ENCODE measurements at places on chromosomes 4 and X.

DNA sequence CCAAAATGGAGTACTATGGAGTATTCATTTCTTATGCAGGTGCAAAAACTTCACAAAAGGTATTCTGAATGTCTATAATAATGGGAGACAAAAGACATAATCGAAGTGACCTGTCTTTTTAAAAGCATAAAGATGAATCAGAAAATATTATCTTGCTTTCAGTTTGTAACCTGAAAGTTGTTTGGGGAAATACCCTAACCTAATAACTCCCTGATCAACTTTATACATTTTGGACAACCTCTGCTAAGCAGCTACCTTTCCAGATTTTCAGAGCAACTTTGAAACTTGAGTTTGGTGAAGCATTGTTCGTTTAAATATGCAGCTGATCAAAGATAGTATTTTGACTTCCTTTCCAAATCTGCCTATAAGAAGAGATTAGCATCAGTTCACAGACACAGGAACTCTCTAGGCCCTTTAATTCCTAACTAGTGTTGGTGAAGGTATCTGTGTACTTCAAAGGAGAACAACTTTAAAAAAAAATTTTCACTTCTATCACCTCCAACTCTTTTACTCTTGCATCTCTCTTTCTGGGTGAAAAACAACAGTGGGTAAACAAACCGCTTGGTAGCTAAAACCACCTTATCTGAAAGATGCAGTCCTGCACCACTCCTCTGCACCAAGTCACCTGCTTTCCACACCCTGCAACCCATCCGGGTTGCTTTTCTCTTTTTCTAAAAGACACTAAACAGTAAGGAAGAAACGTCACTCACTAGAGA, 26.5 kb downstream of the CD40LG start:
- peak; percentile 26 for DNase-seq

DNA sequence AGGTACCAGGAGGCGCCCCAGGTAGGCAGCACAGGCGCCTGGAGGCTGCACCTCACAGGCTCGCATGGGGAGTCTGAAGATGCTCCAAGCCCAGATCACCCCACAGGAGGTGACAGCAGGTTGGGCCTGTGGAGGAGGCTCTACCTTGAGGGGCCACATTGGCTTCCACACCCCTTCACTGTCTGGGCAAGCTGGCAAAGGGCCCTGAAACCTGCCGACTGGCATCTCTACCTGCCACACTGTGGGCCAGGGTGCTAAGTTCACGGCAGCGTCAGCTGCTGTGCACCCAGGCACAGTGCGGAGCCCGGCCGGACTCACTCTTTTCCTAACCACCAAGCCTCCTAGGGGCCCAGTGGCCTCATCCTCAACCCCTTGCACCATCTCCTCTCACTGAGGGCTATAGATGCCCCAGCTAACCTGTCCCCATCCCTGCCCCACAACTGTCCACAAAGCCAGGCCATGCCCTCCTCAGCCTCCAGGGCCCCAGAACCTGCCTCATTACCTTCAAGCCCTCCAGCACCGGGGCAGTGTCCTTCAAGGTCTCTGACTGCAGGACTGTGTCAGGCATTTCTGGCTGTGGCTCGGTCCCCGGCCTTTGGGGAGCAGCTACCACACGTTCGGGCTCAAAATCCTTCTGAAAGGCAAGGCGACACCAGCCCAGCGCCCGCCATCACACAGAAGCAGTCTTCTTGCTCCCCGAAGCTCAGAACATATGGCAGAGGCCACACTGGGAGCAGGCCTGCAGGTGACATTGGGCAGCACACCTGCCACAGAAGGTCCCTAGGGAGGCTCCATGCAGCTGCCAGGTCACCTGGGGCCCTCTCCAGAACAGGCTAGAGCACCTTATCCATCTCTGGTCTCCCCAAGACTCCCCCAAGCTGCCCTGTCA, 28.8 kb downstream of the FGFR3 start:
- DNase-seq: no peak

GRCh38 chrX:44667771-44668170, 125.1 kb upstream of the FUNDC1 start:
- no peak for DNase-seq

DNA sequence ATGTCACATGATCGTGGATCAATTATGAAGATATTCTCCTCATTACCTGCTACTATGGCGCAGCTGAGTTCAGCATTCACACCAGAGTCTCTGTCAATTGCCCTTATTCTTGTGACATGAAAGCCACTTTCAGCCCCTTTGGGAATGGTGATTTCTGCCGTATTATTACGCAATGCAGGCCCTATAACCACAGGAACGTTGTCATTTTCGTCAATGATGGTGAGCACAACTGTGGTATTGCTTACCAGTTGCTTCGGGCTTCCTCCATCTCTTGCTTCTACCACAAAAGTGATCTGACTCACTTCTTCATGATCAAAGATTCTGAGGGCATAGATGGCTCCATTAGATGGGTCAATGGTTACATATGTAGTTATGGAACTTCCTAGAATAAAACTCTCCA, 2.1 kb downstream of the PCDH18 start:
- DNase-seq: no peak

GRCh38 chrX:153909980-153910360, 5.5 kb downstream of the AVPR2 start:
- DNase-seq: no peak

DNA sequence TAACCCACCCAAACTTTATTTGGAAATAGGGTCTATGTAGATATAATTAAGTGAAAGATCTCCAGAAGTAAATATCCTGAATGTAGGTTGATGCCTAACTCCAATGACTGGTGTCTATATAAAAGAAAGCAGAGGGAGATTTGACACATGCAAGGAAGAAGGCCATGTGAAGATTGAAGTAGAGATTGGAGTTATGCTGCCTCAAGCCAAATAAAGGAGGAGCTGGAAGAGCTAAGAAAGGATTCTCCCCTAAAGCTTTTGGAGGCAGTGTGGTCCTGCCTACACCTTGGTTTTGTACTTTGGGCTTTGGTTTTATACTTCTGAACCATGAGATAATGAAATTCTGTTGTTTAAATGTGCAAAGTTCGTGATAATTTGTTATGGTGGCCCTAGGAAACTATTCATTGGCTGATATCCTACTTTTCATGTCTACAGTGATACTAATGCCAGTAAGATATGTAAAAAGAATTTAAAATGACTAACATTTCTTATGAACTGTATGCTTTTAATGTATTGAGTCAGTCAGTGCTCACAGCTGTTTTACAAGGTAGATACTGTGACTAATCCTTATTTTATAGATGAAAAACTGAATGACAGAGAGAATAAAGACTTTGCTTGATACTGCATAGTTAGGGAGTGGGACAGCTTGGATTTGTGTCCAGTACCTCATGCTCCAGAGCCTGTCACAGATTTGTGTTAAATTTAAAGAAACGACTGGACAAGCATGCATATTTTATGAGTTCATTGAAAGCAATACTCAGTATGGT, 5.9 kb upstream of the RAB40AL start:
- DNase-seq: no peak

GRCh38 chr4:1274871-1275270, 14.8 kb upstream of the MAEA start:
- no peak for DNase-seq

DNA sequence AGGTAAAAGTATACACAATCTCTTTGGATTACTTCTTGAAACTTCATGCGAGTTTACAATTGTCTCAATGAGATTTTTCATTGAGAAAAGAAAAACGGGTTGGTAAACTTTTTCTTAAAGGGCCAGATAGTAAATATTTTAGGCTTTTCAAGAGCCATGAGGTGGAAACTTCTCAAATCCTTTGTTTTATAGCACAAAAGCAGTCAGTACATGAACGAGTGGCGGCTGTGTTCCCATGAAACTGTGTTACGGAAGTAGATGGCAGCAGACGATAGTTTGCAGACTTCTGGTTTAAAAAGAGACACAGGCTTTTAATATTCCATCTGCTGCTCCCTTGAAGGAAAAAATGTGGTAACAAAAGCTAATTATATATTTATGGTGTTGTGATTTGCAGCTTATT, 332.0 kb downstream of the TENM3 start:
- no peak for DNase-seq

DNA sequence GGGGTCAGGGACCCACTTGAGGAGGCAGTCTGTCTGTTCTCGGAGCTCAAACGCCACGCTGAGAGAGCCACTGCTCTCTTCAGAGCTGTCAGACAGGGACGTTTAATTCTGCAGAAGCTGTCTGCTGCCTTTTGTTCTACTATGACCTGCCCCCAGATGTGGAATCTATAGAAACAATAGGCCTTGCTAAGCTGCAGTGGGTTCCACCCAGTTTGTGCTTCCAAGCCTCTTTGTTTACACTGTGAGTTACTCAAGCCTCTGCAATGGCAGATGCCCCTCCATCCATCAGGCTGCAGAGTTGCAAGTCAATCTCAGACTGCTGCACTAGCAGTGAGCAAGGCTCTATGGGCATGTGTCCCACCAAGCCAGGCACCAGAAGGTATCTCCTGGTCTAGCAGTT, 158.1 kb downstream of the DTHD1 start:
- no peak for DNase-seq

GRCh38 chrX:86051741-86052140, 4.4 kb upstream of the CHM start:
- no peak for DNase-seq

GRCh38 chrX:16130707-16131106, 7.3 kb downstream of the GRPR start:
- no peak for DNase-seq

DNA sequence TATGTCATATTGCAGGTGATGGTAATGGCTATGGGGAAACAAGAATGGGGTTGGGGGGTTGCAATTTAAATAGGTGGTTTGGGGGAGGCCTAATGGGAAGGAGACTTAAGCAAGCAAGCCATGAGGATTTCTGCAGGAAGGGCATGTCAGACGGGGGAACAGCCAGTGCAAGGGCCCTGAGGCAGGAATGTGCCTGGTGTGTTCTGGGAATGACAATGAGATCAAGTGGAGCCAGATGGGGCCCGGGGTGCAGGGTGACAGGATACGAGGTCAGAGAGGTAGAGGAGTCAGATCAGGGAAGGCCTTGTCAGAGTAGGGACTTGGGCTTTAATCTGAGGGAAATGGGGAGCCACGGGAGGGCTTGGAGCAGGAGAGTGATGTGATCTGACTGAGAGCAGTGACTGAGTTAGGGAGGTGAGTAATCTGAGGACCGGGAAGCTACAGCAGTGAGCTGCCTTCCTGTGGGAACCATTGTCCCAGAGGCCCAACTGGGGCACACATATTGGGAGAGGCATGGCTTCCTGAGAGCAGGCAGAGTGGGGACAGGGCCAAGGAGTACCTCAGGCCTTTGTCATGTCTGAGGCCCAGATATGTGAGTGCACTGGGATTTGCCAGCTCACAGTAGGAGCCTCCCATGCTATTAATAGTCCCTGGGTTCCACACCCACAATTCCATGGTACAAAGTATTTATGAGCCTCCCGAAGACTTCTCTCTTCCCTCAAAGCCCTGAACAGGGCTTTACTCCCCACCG, 139.8 kb downstream of the BCOR start:
- DNase-seq: no peak

DNA sequence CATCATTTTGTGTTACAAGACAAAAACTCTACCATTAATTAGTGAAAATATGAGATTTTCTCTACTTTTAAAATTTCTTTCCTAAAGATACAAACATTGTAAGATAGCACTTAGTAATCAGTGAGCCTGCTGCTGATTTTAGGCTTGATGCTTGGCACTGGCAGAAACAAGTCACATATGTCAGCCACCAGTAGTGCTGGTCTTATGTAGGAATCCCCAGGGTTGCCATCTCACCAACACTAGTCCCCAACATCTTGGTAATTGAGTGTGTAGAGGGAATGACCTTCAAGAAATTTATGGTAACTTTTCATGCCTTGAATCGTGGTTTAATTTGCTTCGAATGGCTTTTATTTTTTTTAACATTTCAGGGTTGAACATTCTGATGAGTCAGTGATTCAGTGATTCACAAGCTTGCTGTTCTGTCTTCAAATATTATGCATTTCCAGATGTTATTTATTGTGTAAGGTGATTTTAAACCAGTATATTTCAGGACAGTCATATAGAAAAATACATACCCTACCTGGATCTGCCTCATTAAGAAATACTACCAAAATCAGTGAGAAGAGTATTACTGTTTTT, 11.9 kb downstream of the EXOC1 start:
- DNase-seq: no peak

- no peak for DNase-seq
Measured at GRCh38 chr4:122623637-122624166, 2.8 kb upstream of the IL21 start.

DNA sequence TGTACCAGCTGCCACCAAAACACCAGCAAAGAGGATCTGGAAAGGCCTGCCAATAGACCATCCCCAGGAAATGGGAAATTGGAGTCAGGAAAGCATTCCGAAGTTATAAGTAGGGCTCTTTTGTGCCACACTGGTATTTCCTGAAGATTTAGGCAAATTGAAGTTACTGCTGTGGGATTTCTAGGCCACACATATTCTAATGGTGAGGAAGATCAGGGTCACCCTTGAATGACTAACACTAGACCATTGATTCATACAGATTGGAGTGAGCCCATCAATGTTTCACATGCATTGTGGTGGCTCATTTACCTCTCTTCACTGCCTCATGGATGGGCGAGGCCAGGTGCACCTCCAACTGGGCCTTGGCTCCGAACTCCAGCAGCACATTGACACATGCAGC, 22.6 kb downstream of the ASB11 start:
- no peak for DNase-seq

GRCh38 chrX:150226223-150226965, 136.7 kb upstream of the MAMLD1 start:
- no peak for DNase-seq

- DNase-seq: no peak
Measured at GRCh38 chrX:154594491-154594890, 9.6 kb downstream of the CTAG1A start.

GRCh38 chr4:997375-998071, 4.3 kb upstream of the SLC26A1 start:
- no peak for DNase-seq

GRCh38 chr4:151614561-151614960, 146.2 kb downstream of the GATB start:
- DNase-seq: no peak

DNA sequence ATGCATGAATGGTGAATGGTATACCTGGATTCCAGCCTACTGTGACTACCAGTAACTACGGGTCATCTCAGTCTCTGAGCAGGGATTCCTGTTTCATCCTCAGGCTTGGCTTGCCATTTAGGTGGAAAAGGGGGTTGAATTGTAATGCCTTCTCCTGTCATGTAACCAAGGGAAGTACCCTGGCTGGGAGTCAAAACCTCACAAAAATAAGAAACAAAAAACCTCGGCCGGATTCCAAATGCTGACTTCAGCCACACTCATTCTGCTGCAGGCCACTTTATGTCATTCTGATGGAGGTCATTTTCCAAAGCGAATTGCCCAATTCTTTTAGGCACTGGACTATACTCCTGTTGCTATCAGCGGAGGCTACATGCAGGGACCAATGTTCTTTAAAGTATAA, 324.7 kb downstream of the LDB2 start:
- no peak for DNase-seq
